ENCODE measurements at places on chromosomes 5 and 9. TPM values are rescaled to one million over a fixed set of nuclear protein-coding genes. Genes with fewer than 3 reads are reported as not detected.
A peak's percentile ranks its signal among the peaks of the same experiment; 100 is the strongest.

- DNase-seq = no peak
Observed at GRCh38 chr5:83726912-83727311, 6.3 kb upstream of the HAPLN1 start.

PCDHAC2 gene
- total RNA-seq = not detected

IL5 gene
- not detected for total RNA-seq

DNA sequence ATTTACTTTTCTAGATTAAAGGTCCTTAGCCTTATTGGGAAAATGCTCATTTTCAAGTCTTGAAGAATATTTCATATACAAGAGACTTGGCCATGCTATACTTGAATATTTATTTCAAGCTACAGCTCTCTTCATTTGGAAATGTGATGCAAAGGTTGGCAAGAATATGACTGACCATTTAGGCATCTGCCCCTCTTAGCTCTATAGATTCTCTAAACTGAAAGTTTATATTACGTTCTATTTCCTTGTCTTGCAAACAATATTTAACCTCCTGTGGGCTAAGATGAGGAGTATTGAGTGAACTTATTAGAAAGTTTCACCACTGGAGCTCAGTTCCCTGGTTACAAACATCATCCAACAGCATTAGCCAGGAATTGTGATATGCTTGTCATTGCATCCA, 593.1 kb downstream of the MAT2B start:
- no peak for DNase-seq

DNA sequence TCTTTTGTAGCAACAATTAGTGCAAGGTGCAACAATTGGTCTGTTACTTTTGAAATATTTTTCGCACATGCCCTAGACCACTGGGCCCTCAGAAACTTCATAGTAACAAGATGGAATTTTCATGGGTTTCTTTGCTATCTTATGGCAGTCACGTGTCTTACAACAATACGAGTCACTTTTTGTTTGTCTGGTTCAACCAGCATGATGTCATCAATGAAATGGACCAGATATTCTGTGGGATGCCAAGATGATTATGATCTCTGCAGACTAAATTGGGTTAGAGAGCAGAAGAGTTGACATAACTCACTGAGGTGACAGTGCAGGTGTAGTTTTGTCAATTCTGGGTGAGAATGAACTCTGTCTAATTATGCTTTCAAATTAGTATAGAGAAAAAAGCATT, 239.6 kb upstream of the RIOK2 start:
- no peak for DNase-seq

GRCh38 chr5:165224366-165225045, 1719.1 kb downstream of the MAT2B start:
- DNase-seq = no peak

- DNase-seq = no peak
Observed at GRCh38 chr5:134490255-134490924, 35.1 kb upstream of the JADE2 start.

FAM221B gene
- not detected for total RNA-seq

PCDHGA9 gene
- 2.3 TPM for total RNA-seq

GRCh38 chr5:67659288-67659687, 462.7 kb upstream of the CD180 start:
- no peak for DNase-seq

- DNase-seq = peak; percentile 85
Observed at GRCh38 chr5:67377631-67378030, 181.0 kb upstream of the CD180 start.

DOK3 gene
- total RNA-seq = 6.2 TPM

GRCh38 chr5:1118738-1119137, 6.9 kb upstream of the SLC12A7 start:
- peak; percentile 73 for DNase-seq

GRCh38 chr9:104329245-104329644, 174.8 kb upstream of the OR13F1 start:
- no peak for DNase-seq

DNA sequence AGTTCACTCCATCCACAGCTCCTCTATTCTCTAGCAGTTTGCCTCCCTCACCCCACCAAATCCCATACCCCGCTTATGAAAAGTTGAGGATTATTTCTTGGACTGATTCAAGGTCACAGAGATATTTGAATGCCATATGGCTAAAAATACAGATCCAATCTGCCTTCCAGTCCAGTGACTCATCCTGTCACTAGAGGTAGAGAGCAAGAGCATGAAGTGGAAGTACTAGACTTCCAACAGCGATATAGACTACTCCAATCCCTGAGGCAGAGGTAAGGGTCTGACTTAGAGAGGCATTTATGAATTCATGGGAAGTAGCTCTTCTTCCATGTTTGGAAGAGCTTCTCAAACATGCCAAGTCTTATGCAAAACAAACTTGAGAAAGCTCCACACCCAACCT, 72.4 kb upstream of the CCL21 start:
- no peak for DNase-seq

SLC36A2 gene
- total RNA-seq = not detected

GRCh38 chr9:97851446-97851883, 1.6 kb upstream of the FOXE1 start:
- no peak for DNase-seq

PCDHB4 gene
- 0.25 TPM for total RNA-seq

GRCh38 chr5:54894957-54895815, 90.2 kb downstream of the ESM1 start:
- no peak for DNase-seq

DNA sequence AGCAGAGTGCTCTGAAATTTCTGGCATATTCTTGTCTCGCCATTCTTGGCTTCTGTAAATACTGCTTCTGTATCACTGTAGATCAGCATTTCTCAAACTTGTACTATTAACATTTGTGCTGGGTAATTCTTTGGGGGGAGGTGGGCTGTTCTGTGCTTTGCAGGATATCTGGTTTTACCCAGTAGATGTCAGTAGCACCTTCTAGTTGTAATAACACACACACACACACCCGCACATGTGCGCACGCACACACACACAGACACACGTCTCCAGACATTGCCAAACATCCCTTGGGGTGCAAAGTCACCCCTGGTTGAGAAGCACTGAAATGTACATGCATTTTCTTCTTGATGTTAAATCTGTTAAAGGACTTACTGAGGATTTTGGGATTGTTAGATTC, 304.1 kb downstream of the MAT2B start:
- no peak for DNase-seq

SLC1A3 gene
- total RNA-seq = 1.4 TPM

TAF11L5 gene
- total RNA-seq = not detected

GRCh38 chr5:163503106-163504078, 2.0 kb upstream of the MAT2B start:
- DNase-seq = peak; percentile 70

ORM2 gene
- total RNA-seq = not detected

GABRP gene
- total RNA-seq = not detected

DNA sequence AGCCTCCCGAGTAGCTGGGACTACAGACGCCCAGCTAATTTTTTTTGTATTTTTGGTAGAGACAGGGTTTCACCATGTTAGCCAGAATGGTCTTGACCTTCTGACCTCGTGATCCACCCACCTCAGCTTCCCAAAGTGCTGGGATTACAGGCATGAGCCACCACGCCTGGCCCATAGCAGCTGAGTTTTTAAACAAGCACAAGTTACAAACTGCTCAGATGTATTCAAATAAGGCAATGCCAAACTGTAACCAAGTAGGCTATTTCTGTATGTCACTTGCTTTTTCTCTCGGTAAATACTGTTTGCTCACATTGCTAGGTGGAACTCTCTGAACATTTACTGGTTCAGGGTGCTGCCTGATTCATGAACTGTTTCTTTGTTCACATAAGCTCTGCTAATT, 799.3 kb upstream of the NUDT12 start:
- peak; percentile 24 for DNase-seq
